ENCODE measurements at places on chromosomes 16 and 17.

- DNase-seq = no peak
Observed at GRCh38 chr16:84815462-84815861, 4.3 kb upstream of the CRISPLD2 start.

GRCh38 chr17:45320931-45321461 lies 4.2 kb upstream of the MAP3K14 start:
- no peak for DNase-seq

DNA sequence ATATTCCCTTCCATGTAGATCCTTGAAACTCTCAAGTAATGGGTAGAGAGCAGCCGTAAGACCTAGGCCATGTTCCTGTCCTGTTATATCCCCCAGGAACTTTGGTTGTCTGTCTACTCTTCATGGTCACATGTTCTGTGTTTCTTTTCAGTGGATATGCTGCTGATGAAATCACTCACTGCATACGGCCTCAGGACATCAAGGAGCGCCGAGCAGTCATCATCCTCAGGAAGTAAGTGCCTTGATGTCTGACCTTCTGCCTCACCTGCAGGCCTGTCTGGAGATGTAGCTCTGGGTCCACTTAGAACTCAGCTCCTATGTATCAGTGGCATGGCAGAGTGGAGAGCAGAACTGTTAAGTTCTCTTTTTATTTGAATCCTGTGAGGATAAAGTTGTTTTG lies 11.2 kb downstream of the ALKBH5 start:
- DNase-seq = no peak

DNA sequence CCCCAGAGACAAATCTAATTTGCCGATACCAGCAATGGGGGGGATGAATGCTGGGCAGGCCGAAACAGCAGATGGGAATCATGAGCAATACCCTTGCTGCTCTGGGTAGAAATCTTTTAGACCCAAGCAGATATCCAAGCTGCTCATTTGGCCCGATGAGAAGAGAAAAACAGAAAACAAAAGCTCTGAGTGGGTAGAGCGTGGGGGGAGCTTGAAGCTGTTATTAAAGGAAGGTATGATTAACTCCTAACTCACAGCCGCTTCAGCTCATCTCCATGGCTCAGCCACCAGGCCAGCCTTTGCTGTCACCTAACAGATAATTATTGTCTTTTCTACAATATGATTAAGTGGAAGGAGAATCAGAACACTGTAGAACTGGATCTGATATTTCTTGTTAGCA lies 58.3 kb downstream of the VPS35L start:
- no peak for DNase-seq

- no peak for DNase-seq
Observed at GRCh38 chr17:32266051-32266388, 388 bp downstream of the RHBDL3 start.

- no peak for DNase-seq
Observed at GRCh38 chr17:17498606-17499301, 2.6 kb upstream of the RASD1 start.

- no peak for DNase-seq
Observed at GRCh38 chr16:88901718-88902337, 35.4 kb upstream of the PABPN1L start.

DNA sequence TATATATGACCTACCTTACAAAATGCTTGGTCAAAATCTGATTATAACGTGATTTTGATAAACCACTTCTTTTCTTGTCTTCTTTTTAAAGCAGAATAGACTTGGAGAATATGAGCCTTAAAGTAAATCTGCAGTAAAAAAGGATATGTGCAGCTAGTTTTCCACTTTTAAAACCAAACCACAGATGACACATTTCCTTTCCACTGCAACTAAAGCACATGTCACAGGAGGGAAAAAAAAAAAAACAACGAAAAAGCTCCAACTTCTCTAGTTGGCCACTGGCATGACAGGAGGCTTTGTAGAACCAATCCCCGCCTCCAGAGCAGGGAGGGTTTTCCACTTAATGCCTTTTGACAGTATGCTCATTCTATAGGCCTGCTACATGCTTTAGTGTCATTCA lies at the start of gene EVI2A:
Gene EVI2A (minus strand): TSS at position 142 of the 400 bp plus-strand sequence. CDS start 2,609 bp downstream, outside the sequence.
- DNase-seq = no peak

Measured in esophagus squamous epithelium (tissue), 5 donors.